ENCODE measurements at places on chromosomes 2 and 18.

- DNase-seq = no peak
Measured at GRCh38 chr2:189254268-189254883, 74.8 kb upstream of the COL5A2 start.

DNA sequence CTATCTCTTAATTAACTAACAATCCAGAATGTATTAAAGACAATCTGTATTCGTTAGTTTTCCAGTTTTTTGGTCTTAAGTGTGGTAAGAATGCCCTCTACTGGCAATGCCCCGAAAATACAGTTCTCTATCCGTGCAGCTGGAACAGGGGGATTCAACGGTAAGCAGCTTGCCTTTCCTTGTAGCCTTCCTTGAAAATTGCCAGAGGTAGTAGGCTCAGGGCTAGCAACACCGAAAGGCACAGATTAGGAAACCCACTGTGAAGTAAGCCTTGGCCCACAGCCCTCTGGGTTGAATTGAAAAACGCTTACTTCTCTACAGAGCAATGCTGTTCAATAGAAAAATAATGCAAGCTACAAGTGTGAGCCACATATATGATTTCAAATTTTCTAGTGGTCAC lies 17.1 kb upstream of the VPS4B start:
- peak; percentile 16 for DNase-seq

GRCh38 chr18:57523171-57523956 lies 63.1 kb downstream of the FECH start:
- no peak for DNase-seq

GRCh38 chr18:41985914-41986313 lies 30.9 kb downstream of the PIK3C3 start:
- no peak for DNase-seq

DNA sequence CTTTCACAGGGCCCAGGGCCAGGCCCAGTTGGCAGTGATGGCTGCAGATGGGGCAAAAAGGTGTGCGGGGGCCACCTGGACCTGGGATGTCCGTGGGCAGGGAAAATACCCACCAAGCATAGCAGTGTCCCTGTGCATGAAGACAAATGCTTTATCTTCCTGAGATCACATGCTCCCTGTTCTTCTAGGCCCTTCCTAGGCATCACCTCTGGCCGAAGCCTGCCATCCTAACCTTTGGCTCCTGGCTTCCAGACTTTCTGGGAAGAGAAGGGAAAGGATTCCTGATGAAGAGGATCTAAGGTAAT lies 105.0 kb upstream of the SMAD2 start:
- DNase-seq = no peak

DNA sequence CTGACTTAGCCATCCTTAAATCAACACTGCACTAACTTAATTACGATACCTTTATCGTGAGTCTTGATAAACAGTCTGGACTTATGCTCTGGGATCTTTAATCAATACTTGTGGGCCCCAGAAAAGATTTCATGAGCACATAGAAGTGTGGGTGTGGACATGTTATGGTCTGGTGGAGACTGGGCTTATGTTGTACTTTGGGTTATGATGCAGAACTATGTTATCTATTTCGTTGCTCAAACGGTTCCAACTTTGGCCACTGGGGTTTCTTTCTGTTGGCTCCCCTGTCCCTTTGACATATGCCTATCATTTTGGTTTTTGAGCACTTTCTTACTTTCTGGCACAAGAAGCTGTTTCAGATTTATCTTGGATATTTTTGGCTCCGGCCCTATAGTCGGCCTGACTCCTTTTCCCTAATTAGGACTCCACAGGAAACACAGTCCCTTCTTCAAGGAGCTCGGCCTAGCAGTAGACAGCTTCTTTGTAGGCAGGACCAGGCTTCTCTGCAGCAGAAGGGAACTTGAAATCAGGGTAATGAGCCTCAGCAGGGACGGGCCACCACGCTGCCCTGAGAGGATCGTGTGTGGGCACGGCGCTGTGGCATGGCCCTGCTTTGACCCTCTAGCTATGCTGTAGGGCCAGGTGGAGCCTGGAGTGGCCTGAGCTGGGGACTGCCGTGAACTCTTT lies 54.6 kb upstream of the TXNDC2 start:
- no peak for DNase-seq

GRCh38 chr2:196123679-196124373 lies 47.6 kb downstream of the STK17B start:
- DNase-seq = no peak

GRCh38 chr2:42973726-42974125 lies 181.3 kb upstream of the HAAO start:
- DNase-seq = no peak

- DNase-seq = no peak
Measured at GRCh38 chr2:124836416-124836815, 811.3 kb downstream of the CNTNAP5 start.

GRCh38 chr2:241272303-241273209 lies 42.9 kb downstream of the HDLBP start:
- peak; percentile 40 for DNase-seq

- no peak for DNase-seq
Measured at GRCh38 chr2:13030606-13031005, 313.9 kb downstream of the TRIB2 start.

DNA sequence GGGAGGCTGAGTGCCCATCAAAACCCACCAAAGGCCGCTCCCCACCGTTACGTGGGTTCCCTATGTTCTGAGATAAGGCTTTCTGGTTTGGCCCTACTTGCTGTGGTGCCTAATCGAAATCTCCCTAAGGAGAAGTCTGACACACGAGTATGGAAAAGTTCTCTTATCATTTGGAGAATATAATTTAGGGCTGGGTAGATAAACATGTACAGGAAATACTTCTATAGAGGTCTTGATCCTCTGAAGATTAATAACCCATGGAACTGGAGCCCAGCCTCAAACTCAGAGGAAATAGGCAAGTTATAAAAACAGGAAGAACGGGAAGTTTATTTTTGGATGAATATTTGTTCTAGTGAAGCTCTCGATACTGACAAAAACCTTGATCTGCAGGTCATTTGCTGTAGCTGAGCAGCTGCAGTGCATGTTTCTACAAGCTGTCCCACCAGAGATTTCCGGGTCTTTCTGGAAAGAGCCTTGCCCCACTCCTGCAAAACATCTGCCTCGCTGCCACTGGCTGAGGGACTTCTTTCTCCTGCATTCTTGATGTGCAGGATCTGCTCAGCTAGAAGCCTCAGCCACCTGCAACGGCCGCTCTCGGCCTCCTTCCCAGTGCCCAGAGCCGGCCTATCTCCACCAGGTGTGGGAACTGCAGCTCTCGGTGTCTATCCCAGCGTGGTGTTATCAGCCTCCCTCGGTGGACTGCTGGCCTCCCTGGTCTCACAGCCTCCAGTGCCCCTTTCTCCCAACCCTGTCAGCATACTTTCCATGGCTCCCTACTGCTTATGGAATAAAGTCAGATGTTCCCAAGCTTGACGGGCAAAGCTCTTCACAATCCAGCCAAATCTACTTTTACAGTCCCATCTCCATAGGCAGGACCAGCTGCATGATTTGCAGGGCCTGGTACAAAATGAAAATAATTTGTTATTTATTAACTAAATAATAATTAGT lies 48.6 kb downstream of the SPRED2 start:
- DNase-seq = no peak

- DNase-seq = no peak
Measured at GRCh38 chr2:135048122-135048521, 875 bp upstream of the MAP3K19 start.

GRCh38 chr2:181241366-181241765 lies 215.8 kb upstream of the ITGA4 start:
- no peak for DNase-seq

DNA sequence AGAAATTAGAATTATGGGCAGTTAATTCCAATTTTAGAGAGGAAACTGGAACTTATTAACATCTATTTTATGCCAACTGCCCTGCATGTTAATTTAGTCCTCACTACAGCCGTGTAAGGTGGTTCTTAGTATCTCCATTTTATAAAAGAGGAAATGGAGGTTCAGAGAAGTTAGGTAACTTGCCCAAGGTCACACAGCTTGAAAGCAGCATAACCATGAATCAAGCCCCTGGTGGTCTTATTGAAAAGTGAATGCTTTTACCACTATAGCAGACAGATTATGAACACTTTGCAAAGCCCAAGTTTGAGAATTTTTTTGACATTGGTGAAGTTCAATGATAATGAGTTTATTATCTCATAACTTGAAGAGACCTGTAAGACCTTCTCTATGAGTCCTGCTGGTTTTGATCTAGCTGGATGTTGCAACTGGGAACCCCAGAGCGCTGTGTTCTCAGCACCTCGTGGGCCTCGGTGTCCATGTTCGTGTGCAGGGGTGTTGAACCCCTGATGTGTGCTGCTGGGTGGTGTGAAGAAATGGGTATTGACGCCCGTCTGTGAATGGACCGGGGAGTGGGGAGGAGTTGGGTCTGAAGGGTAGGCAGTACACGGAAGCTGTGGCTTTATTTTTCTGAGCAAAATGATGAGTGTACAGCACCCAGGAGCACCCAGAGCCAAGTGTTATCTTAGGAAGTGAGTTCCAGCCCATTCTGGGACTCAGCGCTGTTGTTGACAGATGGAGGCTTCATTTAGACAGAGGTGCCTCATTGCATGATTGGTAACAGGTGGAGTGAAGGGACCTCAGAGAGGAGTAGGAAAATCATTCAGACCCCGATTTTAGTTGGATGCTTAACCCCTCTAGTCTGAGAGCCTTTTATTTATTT lies 9.7 kb downstream of the GREB1 start:
- DNase-seq = no peak

GRCh38 chr2:46252891-46253659 lies 44.1 kb upstream of the EPAS1 start:
- no peak for DNase-seq

DNA sequence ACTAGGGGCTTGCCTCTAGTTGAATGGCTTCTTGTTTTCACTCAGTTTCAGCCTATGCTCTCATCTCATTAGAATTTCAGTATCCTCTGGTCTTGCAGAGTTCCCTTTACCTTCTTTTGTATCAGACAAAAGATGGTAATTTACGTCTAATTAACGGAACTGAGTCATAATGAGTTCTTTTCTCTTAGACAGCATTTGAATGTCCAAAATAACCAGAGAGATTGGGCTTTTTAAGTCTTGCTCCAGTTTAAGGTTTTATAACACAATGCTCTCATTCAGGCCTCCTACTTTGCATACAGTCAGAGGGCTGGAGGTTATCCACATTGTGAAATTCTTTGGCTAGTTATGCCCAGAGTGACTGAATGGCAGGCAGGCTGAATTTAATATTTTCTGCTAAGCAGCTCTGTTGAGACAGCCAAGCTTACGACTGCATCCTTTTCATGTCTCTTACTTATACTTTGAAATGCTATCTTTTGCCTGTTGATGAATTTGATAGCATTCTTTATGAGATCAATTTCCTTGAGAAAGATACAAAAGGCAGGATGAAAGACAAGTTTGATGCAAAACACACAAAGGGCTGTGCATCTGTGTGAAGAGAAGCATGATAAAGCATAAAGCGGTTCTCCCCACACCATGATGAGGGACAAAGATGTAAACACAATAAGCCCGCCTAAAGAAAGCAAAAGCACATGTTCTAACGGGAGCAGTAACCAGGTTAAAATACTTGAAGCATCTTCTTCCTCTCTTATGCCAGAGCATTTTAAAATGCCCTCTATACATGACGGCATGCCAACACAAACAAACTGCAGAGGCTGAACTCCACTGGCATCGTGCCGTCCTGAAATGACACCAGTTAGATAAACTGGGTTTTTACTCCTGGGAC lies 90.0 kb downstream of the CDH2 start:
- no peak for DNase-seq

- no peak for DNase-seq
Measured at GRCh38 chr2:214310319-214310718, 100.5 kb upstream of the VWC2L start.

DNA sequence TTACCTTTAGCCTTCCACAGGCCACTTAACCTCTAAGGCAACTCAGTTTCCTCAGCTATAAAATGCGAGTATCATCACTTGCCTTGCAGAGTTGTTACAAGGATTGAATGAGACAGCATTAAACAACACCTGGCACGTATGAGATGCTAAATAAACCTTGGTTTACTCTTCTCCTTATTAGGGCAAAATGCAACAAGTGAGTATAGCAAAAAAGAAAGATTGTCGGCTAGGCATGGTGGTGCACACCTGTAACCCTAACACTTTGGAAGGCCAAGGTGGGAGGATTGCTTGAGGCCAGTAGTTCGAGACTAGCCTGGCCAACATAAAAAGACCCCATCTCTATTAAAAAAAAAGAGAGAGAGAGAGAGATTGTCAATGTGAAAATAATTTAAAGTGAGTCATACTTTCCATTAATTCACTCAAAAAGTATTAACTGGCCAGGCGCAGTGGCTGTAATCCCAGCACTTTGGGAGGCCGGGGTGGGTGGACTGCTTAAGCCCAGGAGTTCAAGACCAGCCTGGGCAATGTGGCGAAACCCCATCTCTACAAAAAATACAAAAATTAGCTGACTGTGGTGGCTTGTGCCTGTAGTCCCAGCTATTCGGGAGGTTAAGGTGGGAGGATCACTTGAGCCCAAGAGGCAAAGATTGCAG lies 8.0 kb downstream of the ATAD2B start:
- no peak for DNase-seq

- DNase-seq = no peak
Measured at GRCh38 chr2:146251328-146251727, 1593.5 kb upstream of the ACVR2A start.

GRCh38 chr2:69013840-69014821 lies 1.2 kb downstream of the ANTXR1 start:
- no peak for DNase-seq

- no peak for DNase-seq
Measured at GRCh38 chr2:69438580-69438979, 1.3 kb upstream of the NFU1 start.

DNA sequence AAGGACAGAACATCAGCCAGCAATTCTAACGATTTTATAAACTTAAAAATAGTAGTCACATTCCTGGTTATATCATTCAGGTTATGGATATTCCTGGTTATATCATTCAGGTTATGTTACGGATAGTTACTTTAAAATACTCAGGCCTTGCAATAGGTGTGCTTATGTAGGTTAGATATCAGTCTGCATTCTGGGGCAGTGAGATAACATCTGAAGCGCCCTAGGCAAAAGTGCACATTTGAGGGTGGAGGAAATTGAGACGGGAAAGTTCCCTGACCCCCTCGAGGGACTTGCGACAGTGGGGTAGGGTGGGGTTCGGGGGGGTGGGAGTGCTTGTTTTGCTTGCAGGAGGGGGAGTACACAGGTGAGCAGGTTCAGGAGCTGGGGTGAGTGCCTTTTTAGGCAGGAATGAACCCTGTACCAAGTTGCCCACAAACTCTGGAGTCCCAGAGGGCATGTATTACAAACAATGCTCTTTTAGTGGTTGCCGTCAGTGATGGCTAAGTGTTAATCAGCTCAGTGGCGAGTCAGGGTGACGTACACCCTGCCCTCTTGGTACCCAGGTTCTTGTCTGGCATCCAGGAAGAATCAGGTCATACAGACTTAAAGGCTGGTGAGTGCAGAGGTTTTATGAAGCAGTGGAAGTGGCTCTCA lies 31.8 kb downstream of the CREG2 start:
- no peak for DNase-seq

- DNase-seq = no peak
Measured at GRCh38 chr2:36802952-36803351, 106.4 kb downstream of the VIT start.
